ENCODE measurements at places on chromosomes 11 and 22.

DNA sequence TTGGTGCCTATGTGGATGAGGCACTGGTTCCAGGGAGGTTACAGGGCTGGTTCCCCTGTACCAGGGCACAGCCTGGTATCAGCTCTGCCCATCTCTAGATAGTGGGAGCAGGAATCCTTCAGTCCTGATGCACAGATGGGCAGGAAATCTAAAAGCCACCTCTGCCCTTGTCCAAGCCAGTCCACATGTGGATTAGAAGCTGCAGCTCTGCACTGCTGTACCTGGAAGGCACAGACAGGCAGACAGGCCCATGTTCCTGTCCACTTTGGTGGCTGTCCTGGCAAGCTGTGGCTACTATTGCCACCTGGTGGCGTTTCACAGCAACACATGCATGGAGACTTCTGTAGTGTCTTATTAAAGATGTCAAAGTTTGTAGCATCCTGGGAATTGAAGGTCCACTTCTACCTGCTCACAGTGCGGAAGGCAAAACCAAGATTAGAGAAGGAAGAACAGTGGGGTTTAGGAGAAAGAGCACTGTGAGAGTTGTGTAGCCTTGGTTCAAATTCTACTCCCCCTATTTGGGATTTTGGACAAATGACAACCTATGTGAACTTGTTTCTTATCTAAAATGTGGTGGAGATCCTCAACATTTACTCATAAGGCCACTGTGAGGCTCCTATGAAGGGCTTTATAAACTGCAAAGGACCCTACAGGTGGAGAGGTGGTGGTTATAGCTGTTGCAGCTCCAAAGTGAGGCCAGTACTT, 30.1 kb downstream of the NAV2 start:
- DNase-seq = peak; percentile 75

DNA sequence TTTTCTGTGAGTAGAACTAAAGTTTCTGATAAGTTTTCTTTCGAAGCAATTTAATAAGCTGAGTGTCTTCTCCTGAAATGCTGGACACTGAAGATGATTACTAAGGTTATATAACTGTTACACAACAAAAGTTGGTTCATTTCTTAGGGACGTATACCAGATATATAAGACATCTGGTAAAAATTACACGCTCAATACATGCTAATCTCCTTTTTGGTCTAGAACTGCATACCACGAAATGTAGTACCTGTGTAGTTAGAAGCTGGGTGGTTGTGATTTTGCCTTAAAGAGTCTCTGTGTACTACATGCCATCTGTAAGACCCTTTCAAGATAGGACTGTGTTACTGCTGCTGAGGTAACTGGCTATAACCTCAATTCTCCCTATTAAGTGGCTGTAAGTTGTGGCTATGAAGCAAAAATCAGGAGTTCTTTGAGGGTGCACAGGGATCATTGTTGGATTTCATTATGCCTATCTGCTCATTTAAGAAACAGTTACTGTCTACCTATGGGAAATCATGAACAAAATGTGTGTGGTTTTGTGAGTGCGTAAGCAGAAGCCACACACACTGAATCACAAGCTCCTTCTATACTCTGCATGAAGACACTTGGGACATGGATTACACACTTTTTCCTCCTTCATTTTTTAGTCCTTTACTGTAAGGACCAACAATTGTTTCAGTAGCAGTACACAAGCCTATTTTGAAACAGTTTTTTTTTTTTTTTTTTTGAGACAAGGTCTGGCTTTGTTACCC, 195.9 kb downstream of the SWAP70 start:
- no peak for DNase-seq

- no peak for DNase-seq
Measured at GRCh38 chr11:131234221-131234620, 136.2 kb upstream of the NTM start.

DNA sequence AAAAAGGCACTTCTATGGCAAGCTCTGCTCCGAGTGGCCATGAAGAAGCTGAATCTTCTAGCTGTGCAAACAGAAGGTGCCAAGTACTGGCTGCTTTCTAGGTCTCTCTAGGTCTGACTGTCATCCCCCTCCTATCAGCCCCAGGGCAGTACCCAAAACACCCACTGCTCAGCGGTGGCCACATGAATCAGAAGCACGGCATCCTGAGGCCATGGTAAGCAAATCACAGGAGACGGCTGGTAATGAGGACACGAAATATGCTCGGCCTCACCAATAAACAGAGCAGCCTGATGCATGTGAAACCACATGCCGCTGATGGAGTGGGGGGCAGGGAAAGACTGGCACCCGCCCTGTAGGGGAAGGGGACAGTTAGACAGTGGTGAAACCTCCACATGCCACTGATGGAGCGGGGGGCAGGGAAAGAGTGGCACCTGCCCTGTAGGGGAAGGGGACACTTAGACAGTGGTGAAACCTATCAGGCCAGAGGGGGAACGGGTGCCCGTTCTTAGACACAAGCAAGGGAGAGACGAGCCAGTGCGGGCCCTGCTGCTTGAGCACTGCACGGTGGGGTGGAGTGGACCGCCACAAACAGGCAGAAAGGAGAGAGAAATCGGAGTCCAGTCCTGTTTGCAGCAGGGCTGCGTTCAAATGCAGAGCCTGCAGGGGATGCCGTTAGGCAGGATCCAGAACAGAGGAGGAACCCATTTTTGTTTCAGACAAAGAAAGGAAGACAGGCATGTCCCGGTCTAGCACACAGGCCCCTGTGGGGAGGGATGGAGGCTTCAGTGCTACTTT, 29.9 kb upstream of the MOB2 start:
- no peak for DNase-seq

GRCh38 chr11:34366522-34366921, 8.7 kb upstream of the ABTB2 start:
- peak; percentile 9 for DNase-seq

DNA sequence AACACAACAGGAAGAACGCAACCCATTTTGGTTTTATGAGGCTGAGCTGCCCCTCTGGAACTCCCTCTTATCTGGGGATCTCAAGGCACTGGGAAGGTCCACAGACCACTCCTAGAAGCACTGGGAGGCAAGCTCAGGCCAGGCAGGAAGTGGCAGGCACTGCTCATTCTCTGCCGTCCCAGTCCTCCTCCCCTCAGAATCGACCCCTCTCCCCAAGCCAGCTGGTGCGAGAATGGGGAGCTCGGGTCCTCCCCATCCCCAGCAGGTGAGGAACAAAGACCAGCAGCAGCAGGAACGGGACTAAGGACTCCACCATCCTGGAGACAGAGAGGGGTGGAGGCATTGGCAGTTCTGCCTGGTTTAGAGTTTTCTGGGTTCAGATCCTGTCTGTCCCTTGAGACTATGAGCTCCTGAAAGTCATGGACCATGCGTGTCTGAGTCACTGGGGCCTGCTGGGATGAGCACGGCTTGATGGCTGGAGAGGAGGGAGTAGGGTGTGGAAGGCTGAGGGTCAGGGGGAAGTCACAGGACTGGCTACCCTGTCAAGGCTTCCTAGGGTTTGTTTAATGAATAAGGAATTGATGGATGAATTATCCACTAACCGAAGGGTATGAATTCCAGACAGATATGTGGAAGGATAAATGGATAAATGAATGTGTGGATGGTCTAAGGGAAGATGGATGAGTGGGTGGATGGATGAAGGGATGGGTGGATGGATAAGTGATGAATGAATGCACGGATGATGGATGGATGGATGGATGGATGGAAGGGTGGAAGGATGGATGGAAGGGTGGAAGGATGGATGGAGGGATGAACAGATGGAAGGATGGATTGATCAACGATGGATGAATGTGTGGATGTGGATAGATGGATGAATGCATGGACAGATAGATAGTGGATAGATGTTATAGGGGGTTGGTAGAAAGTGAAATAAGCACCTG, 6.4 kb downstream of the MYEOV start:
- DNase-seq = no peak

DNA sequence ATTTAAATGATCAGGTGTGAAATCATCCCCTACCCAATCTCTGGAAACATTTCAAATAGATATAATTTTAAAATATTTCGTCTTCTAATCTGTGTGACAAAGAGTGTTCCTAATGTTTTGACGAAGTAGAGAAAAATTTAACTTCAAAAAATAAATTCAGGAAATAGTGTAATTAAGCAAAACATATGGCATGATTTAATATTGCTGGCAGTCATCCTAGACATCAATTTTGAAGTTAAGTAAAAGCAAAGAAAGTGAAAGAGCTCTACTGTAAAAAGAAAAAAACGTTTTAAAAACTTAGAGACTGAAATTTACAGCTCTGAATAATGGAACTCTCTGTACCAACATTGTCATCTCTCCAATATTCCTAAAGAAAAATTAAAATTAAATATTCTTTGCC, 1062.3 kb downstream of the LRRC4C start:
- DNase-seq = no peak

DNA sequence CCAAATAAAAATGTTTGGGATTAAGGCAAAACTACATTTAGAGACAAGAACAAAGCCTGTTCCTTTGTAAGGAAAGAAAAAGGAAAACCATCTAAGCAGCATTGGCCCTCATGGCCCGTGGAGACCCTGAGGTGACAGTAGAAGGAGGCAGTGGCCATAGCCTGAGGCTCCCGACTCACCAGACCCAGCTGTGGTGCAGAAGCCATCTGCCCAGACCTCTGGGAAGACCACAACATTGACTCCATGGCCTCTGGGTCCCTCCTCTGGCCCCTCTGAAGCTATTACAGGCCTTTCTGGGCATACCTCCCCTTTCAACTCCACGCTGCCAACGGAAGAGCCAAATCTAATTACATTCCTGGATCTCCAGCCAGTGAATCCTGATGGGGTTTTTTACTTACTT, 6.4 kb downstream of the PRAME start:
- no peak for DNase-seq

- DNase-seq = no peak
Measured at GRCh38 chr11:10916665-10917064, 58.8 kb upstream of the ZBED5 start.

- DNase-seq = no peak
Measured at GRCh38 chr22:28151151-28151816, 232.2 kb upstream of the PITPNB start.

DNA sequence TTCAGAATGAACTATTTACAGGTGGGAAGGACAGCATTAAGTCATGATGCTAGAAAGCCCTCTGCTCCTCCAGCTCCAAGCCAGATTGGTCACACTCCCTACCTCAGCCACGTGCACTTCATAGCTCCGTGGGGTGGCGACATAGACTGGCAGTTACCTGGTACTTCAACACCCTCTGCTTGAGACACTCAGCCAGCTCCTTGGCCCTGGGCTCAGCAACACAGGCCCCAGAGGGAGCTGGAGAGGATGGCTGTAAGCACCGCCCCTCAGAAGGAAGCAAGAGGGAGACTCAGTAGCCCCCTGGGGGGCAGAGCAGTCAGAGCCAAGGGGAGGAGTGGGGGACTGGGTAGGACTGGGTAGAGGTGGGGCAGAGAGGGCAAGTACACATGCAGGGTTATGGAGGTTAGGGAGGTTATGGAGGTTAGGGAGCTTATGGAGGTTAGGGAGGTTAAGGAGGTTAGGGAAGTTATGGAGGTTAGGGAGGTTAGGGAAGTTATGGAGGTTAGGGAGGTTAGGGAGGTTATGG, 102.1 kb upstream of the BID start:
- DNase-seq = peak; percentile 20

- DNase-seq = no peak
Measured at GRCh38 chr22:23064381-23065068, 5.8 kb upstream of the GNAZ start.

GRCh38 chr11:63813035-63813562, at the start of gene SPINDOC:
SPINDOC (plus strand) TSS chr11:63813456; CDS start chr11:63813687, 231 bp downstream.
- peak; percentile 78 for DNase-seq

- DNase-seq = peak; percentile 73
Measured at GRCh38 chr11:46560300-46560991, 33.4 kb downstream of the AMBRA1 start.

- DNase-seq = peak; percentile 92
Measured at GRCh38 chr11:67996622-67997474, 7.0 kb downstream of the UNC93B1 start.

DNA sequence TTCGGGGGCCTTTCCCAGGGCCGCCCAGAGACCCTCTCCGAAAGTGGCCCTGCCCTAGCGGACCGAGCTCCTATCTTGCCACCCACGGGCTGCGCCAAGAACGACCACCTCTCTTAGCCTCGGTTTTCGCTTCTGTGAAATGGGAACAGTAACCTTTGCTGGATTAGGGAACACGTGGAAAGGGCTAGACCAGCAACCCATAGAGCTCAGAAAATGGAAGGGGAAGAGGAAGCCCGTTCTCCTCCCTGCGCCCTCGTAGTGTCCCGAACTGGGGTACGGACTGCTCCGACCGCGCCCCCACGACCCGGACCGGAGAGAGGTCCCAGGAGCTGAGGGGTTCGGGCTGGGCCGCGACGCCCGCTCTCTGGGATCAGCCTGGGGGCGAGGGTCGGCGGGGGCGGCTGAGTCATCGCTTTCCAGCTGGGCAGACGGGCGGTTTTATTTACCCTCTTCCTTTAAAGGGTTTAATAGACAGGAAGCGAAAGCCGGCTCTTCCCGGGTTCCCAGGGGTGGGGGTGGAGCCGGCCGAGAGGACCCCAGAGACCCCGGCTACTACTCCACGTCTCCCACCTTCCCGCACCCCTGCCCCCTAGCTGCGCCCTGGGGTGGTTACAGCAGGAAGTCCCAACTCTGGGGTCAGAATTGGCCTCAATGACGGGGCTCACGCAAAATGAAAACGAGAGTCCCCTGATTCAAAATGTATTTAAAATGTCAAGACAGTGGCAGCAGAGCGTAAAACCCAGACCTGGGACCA, 907 bp upstream of the PHLDA2 start:
- peak; percentile 62 for DNase-seq

GRCh38 chr11:47488674-47489394, 39.9 kb upstream of the RAPSN start:
- DNase-seq = no peak

DNA sequence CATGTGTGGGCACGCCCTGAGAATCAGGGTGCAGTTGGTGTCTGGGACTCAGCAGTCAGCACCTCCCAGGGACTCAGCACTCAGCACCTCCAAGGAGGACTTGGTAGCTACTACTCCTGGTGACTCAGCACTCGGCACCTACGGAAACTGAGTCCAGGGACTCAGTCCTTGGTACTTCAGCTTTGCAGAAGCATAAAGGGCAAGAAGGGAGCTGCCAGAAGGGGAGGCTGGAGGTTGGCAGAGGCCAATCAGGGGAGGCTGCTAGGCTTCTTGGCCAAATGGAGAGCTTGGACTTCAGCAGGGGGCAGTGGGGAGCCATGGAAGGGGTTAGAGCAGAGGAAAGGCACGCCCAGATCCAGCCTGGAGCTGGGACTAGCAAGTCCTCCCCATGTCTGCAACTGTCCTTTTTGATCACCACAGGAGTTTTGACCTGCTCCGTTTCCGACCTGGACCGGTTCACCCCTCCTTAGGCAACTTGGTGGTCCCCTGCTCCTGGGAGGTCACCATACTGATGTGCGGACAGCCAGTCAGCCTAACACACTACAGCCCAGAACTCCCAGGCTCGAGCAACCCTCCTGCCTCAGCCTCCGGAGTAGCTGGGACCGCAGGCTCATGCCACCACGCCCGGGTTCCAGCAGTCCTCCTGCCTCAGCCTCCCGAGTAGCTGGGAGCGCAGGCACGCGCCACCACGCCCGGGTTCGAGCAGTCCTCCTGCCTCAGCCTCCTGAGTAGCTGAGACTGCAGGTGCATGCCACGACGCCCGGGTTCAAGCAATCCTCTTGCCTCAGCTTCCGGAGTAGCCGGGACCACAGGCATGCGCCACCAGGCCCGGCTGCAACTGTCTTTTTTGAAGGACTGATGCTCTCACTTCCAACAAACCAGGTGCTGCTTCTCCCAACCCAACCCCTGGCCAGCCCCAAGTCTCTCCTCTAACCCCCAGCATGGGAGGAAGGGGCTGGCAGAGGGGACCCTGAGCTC, 1.5 kb downstream of the ANO9 start:
- no peak for DNase-seq

Data from NAMALWA (cell line).